ENCODE measurements at places on chromosomes 11 and 22.

GRCh38 chr11:44277196-44278090 lies 32.5 kb downstream of the ALX4 start:
- DNase-seq: no peak

DNA sequence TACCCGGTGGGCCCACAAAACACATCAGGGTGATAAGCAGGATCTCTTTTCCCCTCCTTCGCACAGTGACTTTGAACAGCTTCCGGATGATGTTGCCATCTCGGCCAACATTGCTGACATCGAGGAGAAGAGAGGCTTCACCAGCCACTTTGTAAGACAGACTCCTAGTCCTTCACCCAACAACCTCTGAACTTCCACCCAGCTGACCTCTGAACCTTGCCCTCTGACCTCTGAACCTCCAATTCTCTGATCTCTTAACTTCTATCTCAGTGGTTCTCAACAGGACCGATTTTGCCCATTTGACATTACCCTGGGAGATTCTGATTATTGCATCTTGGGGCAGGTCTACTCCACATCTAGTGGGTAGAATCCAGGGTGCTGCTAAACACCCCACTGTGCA lies 3.2 kb downstream of the NCF4 start:
- DNase-seq: no peak

GRCh38 chr11:2135648-2136201 lies 3.5 kb downstream of the IGF2 start:
- no peak for DNase-seq

DNA sequence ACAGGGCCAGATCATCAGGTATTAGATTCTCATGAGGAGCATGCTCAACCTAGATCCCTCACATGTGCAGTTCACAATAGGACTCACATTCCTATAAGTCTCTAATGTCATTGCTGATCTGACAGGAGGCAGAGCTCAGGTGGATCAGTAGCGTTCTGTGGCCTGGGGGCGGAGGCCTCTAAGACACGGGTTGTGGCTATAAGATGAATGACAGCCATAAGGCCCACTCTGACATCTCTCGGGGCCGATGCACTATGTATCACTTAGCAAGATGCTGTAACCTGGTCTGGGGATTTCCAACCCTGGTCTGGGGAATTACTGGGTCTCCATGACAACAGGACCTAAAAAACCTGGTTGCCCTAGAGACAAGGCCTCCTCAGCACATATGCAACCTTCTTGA lies 932.7 kb downstream of the TBC1D22A start:
- DNase-seq: no peak

DNA sequence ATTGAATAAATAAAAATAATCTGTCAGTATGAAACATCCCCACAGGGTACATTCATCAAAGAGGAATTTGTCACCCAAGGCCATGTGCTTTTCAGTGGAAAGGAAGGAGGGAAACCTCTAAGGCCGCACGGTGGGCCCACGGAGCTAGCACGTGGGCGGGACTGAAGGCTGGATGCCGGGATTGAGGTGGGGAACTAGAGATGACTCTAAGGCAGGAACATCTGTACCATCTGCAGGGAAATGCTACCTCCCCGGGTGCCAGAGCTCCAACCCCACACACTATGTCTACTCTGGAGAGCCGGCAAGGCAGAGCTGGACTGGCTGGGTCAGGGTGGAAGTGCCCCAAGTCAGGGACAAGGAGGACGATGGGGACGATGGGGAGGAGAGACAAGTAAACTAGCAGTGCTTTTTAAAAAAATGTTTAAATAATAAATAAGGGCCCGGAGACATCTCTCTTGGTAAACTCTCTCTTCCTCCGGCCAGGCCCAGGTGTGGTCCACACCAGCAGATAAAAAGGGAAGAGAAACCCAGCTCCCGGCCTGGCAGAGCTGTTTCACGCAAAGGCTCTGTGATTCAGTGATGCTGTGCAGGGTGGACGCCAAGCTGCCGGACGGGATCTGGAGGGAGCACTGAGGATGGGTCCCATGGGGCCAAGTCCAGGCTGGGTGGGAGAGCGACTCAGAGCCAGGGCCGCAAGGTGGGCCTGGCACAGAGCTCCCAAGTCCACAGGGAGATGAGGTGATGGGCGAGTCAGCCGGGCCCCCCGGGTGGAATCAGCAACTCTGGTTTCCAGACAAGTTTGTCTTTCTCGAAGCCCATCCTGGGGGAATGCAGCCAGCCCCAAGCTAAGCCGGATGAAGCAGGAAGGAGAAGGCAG lies 5.8 kb downstream of the LIF start:
- no peak for DNase-seq

DNA sequence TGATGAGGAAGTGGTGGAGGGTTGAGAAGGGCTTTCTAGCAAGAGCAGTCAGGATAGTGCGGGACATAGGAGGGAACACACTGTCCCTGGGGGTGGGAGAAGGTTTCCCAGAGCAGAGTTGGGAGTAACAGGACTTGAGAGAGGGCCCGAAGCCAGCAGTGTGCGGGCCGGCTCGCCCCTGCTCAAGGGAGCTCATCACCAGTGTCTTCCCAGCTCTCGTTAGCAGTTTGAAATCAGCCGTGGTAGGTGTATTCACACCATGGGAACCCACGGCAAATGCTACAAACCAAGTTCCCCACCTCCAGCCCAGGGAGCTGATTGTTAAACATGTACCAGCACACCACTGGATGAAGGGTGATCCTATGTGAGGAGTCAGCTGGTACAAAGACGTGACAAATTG lies 66.2 kb upstream of the EIF3D start:
- DNase-seq: no peak

DNA sequence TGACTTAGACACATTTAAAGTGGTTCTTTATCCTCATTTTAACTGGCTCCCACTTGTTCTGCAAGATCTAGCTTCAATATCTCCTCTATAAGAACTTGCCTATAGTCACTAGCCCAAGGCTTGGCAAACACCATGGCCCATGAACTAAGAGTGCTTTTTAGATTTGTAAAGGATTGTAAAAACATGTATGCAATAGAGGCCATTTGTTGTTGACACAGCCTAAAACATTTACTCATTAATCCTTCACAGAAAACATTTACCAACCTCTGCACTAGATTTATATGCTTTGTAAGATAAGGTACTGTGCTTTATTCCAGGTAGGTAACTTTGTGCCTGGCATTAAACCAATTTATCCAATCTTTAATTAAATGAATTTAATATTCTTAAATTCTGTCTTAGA lies 5.5 kb downstream of the HYLS1 start:
- DNase-seq: no peak

- no peak for DNase-seq
These were observed 12.3 kb upstream of the MPZL2 start for GRCh38 chr11:118276422-118276821.

- no peak for DNase-seq
These were observed 9.1 kb downstream of the INSC start for GRCh38 chr11:15123849-15124248.

DNA sequence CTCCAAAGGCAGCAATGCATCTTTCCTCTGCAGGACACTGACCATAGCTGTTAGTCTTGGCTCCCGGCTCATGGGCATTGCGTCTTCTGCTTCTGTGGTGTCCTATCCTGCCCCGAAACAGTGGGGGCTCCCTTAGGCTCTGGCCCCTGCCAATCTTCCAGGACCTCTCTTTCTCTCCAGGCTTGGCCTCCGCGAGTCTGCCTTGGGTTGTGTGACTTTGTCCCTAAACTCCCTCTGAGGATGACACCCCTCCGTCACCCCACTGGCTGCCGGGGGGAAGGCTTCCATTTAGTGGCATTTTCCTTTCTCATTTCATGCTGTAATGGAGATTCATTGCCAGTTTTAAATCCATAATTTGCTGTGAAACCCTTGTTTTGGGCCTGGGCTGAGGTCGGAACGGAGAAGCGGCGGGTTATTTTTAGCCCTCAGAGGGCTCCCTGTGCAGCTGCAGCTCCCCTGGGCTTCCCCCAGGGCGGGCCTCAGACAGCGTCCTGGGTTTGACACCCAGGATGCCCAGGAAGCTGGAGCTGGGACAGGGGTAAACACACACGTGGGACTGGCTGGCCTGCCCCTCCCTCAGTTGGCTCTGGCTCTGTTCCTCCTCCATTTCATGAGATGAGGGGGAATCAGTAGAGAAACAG lies 156.1 kb downstream of the ST3GAL4 start:
- no peak for DNase-seq

DNA sequence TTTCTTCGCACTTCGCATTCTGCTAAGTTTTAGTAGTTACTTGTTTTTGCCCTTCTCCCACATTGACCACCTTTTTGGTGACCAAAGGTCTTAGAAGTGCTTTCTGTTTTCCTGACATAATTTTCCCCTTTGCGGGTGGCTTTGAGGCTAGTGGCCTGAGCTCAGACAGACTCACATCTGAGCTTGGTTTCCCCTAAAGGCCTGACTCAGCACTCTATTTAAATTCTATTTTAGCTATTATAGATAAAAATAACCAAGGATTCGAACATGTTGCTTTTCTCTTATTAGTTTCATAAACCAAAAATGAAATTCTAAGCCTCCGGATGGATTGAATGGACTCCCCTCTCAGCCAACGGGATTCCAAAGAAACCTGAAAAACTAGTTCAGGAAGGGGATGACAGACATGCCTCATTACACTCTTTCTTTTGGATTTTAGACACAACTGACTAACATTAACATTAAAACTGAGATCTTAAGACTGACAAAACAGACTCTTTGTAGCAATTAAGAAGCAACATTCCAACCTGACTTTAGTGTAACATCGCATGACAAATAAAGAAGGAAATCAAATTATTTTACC lies 258.5 kb downstream of the LUZP2 start:
- no peak for DNase-seq

- no peak for DNase-seq
These were observed 1022.0 kb downstream of the TBC1D22A start for GRCh38 chr22:47784367-47784983.

DNA sequence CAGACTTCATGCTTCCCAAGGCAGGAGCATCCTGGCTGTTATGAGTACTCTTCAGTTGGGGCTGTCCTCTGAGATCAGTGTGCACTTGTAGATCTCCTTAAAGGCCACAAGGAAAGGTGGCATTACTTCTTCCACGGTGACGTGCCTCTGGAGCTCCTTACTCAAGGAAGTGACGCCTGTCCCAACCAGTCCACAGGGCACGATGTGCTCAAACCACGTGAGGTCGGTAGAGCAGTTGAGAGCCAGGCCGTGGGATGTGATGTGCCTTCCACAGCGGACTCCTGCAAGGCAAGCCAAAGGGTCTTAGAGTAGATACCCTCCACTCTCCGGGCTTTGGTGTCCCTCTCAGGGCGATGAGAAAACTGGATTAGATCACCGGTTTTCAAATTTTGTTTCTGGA lies 1.4 kb downstream of the LIPT2 start:
- no peak for DNase-seq

- DNase-seq: no peak
These were observed 29.8 kb upstream of the TMEM41B start for GRCh38 chr11:9344061-9344680.

- no peak for DNase-seq
These were observed 275.2 kb upstream of the SORL1-AS1 start for GRCh38 chr11:121727942-121728341.

DNA sequence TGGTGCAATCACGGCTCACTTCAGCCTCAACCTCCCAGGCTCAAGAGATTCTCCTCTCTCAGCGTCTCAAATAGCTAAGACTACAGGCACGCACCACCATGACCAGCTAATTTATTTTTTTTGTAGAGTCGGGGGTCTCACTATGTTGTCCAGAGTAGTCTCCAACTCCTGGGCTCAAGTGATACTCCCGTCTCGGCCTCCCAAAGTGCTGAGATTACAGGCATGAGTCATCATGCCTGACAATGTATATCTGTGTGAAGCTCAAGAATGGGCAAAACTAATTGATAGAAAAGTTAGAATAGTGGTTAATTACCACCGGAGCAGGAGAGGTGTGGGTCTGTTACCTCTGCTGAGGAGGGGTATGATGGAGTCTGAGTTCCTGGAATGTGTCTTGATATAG lies 9.1 kb upstream of the SLC43A3 start:
- no peak for DNase-seq

DNA sequence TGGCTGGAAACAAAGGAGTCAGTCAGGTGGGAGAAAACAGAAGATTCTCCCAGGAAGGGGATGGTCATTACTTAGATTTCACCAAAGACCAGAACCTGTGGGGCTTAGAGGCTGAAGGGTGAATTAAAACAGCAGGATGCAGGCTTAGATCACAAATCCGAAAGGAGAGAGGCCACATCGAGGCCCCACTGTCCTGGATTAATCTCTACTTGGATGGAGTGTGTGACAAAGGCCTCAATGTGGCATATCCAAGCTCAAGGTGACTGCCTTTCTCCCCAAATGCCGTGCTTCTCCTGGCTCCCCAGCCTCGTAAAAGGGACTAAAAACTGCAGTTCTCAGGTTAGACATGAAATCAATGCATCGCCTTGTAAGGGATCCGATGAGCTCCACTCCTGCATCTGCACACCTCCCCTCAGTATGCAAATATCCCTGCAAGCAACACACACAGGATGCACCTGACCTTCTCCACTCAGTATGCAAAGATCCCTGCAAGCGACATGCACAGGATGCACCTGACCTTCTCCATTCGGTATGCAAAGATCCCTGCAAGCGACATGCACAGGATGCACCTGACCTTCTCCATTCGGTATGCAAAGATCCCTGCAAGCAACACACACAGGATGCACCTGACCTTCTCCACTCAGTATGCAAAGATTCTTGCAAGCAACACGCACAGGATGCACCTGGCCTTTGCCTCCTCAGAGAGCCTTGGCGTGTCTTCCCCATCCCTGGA lies 447.4 kb downstream of the BRD1 start:
- no peak for DNase-seq

- no peak for DNase-seq
These were observed 252.0 kb downstream of the BRD1 start for GRCh38 chr22:49575703-49576081.

DNA sequence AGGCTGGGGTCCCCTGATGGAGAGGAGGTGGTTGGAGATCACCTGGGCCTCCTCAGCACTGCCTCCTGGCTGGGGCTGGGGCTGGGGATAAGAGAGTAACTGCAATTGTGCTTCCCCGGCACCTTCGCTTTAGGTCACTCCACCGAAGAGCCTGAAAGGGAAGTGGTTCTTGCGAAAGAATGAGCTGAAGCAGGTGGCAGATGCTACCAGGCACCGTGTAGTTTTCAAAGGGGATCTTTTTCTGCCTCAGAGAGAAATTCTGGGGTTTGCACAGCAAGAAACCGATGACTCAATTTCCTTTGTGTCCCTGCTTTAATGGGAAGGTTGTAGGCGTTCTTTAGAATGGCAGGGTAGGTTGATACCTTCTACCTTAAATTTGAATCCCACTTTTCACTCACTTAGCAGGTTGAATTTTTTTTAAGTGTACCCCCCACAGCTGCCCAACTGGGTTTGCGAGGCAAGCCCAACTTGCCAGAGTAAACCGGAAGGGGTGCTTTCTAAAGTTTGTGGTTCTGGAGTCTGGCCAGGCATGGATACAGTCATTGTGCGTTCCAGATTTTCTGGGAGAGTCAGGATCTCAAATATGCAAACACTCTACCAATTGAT lies 5.3 kb downstream of the CD44 start:
- DNase-seq: peak; percentile 61

DNA sequence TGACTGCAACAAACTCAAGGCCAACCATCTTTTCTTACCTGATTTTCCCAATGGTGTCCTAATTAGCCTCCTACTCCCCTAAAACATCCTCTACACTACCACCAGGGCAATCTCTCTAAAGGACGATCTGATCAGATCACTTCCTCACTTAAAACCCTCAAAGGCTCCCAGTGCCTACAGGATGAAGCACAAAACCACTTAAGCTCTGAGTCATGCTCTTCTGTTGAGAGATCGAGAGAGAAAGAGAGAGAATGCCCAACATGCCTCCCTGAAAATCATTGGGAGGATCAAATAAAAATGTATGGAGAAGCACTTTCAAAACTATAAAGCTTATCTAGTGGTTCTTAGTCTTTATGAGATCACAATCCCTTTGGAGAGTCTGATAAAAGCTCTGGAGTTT lies 171.1 kb downstream of the CADM1 start:
- DNase-seq: no peak

- peak; percentile 93 for DNase-seq
These were observed 2.0 kb downstream of the GRK2 start for GRCh38 chr11:67268081-67268961.

All from KG1 (cell line).